ENCODE measurements at places on chromosomes 2 and 18. TPM values are rescaled to one million over a fixed set of nuclear protein-coding genes. Genes with fewer than 3 reads are reported as not detected.

- H3K4me1 ChIP-seq: peaks cover 15% of the 10 kb centered on the region
- peaks cover 37% of the 10 kb centered on the region for H3K36me3 ChIP-seq
- no peak overlapping the region for H3K4me3 ChIP-seq
- H3K27me3 ChIP-seq: no peaks in the 10 kb centered on the region
Measured at GRCh38 chr2:161232571-161232970, 72.3 kb downstream of the TANK start.

- no peak overlapping the region for H3K27ac ChIP-seq
- no peak overlapping the region for H3K4me3 ChIP-seq
- no peaks in the 10 kb centered on the region for H3K4me1 ChIP-seq
Measured at GRCh38 chr2:5391362-5391761, 300.8 kb upstream of the SOX11 start.

DNA sequence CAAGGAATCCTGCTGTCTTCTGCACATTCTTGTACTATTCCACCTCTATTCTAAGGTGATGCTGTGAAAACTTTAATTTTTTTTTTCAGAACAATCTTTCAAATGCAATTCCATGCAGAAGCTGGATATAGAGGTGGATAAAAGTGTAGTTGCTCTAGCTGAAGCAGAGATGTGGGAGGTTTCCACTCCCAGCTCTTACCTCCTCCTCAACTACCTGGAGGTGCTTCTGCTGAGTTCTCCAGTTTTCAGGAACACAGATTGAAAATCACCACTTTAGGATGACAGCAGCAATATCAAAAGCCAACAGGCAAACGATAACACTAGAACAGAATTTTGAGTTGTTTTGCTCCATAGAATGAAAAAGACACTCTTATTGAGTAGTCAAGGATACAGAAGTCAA, 51.1 kb upstream of the FAM98A start:
- no peak overlapping the region for H3K27ac ChIP-seq
- no peaks in the 10 kb centered on the region for H3K36me3 ChIP-seq
- H3K4me3 ChIP-seq: no peak overlapping the region
- H3K4me1 ChIP-seq: no peaks in the 10 kb centered on the region
- H3K27me3 ChIP-seq: peaks cover 3% of the 10 kb centered on the region
- no peak for DNase-seq

LGALSL gene
- 0.83 TPM for total RNA-seq

DNA sequence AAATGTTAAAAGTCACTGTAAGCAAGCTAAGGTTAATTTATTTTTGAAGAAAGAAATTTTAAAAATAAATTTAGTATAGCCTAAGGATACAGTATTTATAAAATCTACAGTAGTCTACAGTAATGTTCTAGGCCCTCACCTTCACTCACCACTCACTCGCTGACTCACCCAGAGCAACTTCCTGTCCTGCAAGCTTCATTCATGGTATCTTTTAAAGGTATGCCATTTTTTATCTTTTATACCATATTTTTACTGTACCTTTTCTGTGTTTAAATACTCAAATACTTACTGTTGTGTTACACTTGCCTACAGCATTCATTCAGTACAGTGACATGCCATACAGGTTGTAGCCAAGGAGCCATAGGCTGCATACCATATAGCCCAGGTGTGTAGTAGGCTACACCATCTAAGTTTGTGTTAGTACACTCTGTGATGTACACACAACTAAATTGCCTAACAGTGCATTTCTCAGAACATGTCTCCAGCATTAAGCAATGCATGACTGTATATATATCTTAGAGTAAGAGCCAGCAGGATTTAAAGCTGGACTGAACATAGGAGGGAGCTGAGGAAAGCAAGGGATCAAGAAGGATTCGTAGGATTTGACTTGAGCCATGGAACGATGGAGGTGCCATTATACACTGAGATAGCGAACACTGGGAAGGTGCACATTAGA, 83.1 kb upstream of the KLF7 start:
- H3K4me1 ChIP-seq: peaks cover 13% of the 10 kb centered on the region
- H3K27ac ChIP-seq: no peak overlapping the region
- no peak overlapping the region for H3K4me3 ChIP-seq
- DNase-seq: no peak
- H3K27me3 ChIP-seq: no peaks in the 10 kb centered on the region

DNA sequence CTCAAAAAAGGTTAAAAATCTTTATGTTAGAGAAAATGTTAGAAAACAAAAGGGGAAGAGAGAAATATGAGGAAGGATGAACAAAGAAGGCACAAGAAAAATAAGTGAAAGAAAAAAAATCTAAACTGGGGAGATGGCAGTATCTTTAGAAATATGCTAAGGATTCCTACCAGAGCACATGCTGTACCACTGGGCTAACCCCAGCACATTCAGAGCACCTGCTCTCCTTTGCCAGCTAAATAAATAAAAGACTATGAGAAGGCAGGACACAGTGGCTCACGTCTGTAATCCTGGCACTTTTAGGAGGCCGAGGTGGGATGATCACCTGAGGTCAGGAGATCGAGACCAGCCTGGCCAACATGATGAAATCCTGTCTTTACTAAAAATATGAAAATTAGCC, 92.2 kb upstream of the CDKL4 start:
- H3K4me1 ChIP-seq: no peaks in the 10 kb centered on the region
- no peak overlapping the region for H3K4me3 ChIP-seq
- no peaks in the 10 kb centered on the region for H3K27me3 ChIP-seq

GRCh38 chr2:124542932-124543640, 518.0 kb downstream of the CNTNAP5 start:
- DNase-seq: no peak
- H3K4me3 ChIP-seq: no peak overlapping the region
- no peaks in the 10 kb centered on the region for H3K4me1 ChIP-seq
- no peaks in the 10 kb centered on the region for H3K27me3 ChIP-seq

Data from activated CD4-positive, alpha-beta T cell treated with anti-CD3 and anti-CD28 coated beads, Interleukin-2, amount 10 ng/mL, durations not matched to agents 7 days and 5 days (primary cell).